ENCODE measurements at places on chromosomes 2 and 18.

- DNase-seq, result peak; percentile 34
Observed at GRCh38 chr2:156110890-156111289, 221.6 kb downstream of the NR4A2 start.

GRCh38 chr2:44983836-44984604, 25.2 kb downstream of the SIX2 start:
- no peak for DNase-seq

DNA sequence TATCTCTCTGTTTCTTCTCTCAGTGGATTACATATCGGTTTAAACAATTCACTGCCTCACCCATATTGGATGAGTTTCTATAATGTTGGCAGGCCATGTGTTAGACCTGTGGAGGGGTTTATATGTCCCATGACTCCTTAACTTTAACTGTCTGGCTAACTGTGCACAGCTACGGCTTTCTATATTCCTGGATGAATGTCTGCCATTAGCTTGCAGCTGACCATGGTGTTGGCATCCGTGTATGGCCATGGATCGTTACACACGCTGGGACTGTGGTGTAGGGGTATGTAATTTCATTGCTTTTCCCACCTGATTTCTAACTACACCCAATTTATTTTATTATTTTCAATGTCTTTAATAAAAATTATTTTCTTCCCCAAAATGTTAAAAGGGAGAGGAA, 3.3 kb upstream of the TANC1 start:
- no peak for DNase-seq

- DNase-seq, result no peak
Observed at GRCh38 chr2:45804987-45805755, 153.7 kb downstream of the PRKCE start.

DNA sequence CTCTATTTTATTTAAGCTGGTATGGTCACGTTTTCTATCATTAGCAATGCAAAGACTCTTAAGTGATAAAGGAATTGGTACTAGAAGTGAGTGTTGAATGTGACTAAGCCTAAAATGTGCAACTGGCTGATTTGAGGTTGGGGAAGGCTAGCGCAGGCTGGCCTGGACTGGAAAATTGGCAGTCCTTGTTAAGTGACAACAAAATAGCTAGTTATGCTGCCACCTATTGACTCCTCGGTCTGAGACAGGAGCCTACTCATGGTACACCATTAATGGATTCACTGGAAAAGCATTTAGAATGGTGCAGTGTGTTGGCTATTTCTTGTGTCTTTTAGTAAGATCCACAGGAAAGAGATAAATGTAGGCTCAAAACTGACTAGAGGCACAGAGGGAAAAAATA, 5.7 kb upstream of the WIPF1 start:
- peak; percentile 50 for DNase-seq

All from RKO (cell line).